Stimulated activated CD4-positive, alpha-beta T cell treated with anti-CD3 and anti-CD28 coated beads, Interleukin-15, amount 100 ng/mL, for 1 hour (primary cell): ENCODE measurements at places on chromosomes 7 and 10.

GRCh38 chr7:139575338-139575680 is 51.8 kb downstream of the CLEC2L start:
- no peak for DNase-seq

- no peak for DNase-seq
Measured at GRCh38 chr10:95759233-95759826, 3.4 kb downstream of the ENTPD1 start.

GRCh38 chr7:84455788-84456187 is 261.2 kb upstream of the SEMA3A start:
- no peak for DNase-seq

DNA sequence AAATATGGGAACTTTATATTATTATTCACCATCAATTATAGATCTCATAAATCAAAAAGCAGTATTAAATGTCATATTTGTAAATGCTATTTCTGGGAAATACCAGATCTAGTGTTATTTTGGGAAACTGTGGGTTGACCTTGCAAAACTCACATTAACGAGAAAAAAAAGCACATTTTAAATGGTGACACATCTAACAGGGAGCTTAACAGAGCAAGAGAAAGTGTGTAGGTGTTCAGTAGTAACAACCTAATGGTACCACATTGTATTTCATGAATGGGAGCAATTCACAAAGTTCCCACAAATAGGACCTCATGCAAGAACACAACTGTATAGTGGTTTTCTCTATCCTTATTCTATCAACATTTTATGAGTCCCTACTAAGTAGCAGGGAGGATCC is 26.2 kb upstream of the HDAC9 start:
- DNase-seq, result no peak

DNA sequence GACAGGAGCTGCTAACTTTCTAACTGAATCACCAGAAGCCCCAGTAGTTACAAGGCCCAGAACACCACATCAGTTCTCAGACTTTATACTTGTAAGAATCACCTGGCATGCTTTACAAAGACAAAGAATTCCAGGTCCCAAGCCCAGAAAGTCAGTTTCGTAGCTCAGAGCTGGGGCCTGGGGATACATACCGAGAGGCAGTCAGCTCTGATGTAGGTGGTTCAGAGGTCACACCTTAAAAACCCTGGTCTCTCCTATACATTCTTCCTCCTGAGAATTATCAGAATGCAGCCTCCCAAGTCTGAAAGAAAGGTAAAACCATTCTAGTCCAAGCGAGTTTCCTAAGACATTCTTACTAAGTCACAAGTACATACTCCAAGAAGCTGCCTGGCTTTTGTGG is 2.3 kb downstream of the GRB10 start:
- DNase-seq, result no peak

GRCh38 chr7:151897161-151897731 is 20.3 kb upstream of the PRKAG2 start:
- no peak for DNase-seq

DNA sequence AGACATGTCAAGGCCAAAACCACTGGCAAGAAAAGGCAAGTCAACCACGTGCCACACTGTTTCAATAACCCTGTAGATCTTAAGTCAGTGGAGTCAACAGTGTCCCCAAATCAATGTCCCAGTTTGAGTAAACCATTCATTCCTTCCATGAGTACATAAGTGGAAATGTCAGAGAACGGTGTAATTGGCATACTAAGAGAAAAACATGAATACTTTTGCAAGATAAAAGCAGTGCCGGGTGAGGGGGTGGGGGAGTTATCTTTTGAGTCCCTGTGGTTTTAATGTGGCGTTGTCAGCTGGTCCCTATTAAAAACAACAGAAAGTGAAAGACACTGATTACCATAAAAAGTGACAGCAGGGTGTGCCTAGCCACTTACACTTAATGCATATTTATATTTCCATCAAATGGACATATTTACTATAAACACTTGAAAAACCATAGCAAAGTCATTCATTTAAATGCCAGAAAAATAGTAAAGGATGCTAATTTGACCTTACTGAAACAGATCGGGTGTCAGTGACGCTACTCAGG is 37.8 kb downstream of the RSU1 start:
- DNase-seq, result no peak

- no peak for DNase-seq
Measured at GRCh38 chr7:152663931-152664330, 12.0 kb downstream of the XRCC2 start.

DNA sequence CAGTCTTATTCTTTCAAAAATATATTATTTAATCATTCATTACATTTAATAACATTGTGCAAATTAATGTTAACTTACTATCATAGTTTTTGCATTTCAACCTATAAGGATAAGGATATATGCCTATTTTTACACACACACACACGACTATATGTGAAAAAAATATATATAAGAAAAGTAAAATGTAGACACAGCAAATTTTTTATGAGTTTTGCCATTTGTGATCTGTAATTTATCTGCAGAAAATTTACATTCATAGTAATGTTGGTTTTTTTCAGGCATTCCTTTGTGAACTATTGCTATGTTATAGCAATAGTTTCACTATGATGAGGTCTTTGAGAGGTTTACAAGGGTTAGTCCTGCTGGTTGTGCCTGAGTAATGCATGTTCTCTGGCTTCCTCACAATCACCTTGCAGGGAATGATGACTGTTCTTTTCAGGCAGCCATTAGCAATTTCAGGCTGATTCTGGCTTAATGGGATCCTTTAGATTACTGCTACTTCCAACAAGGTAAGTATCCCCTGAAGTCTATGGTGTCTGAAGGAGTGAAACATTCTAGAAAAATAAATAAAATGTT is 183.7 kb upstream of the CDK1 start:
- DNase-seq, result no peak

- DNase-seq, result no peak
Measured at GRCh38 chr7:25143763-25144162, 18.7 kb upstream of the CYCS start.

DNA sequence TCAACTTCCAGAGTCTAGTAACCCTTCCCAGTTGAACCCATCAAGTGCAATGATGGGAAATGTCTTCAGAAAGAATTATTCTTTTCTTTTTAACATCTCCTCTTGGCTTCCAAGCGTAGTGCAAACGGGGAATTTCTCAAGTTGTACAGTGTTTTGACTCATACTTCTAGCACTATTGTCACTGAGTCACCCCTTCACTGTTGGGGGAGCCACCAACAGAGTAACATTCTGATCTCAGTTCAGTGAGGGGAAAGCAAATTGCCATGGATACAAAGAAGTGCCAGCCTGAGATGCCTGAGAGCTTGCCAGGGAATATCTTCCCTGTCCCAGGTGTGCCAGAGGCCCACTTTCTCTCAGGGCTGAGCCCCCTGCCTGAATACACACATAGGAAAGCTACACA is 31.0 kb downstream of the CYP3A5 start:
- no peak for DNase-seq
